NAMALWA (cell line): ENCODE measurements at places on chromosomes 1 and 21.

- DNase-seq = no peak
Observed at GRCh38 chr21:45780647-45781046, 137.1 kb downstream of the PCBP3 start.

- DNase-seq = no peak
Observed at GRCh38 chr1:2255047-2255419, 26.9 kb downstream of the SKI start.

DNA sequence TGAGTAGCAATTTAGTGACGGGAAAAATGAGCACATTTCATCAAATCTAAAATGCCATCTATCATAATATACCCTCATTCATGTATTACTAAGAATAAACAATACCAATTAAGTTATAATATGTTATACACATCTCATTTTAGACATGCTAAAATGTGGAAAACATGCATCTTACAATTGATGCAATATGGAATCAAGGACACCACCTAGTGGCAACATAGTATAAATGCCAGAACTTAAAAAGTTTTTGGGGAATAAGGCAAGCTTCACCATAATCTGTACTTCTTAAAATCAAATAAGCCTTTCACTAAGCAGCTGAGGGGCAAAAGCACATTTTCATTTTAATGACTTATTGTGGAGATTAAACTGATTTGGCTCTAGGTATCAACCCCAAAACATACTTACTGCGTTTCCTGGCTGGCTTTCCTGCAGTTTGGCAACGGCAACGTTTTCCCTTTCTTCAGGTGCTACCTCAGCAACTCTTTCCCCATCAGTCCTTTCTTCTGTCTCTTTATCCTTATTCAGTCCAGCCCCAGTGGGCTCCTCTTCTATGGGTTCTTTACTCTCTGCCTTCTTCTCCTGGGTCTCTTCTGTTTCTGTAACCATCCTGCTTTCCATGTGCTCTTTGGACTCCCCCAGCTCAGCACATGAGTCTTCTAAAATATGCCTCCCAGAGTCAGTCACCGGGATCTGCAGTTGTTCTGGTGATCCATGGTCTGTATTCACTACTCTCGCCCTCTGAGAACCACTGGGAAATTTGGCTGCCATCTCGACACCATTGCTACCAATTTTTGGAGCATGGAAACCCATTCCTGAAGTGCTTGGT, 11.4 kb downstream of the SDE2 start:
- DNase-seq = peak; percentile 72

GRCh38 chr1:10530281-10530740, 55.6 kb downstream of the PEX14 start:
- no peak for DNase-seq

DNA sequence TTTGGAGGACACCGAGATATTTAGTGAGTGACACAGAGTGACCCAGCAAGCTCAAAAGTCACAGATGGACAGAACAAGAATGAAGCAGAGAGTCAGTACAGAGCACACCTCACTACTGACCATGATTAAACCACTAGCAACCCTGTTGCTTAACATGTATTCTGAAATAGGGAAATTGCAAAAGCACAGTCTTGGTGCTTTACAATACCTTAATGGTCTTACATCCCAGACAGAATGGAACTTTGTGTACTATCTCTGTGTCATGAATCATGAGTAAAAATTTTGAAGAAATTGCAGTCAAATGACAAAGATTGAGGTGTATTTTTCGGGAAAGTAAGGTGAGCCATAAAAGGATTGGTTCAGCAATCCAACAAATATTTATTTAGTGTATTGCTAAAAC, 2.7 kb upstream of the SAMSN1 start:
- no peak for DNase-seq

DNA sequence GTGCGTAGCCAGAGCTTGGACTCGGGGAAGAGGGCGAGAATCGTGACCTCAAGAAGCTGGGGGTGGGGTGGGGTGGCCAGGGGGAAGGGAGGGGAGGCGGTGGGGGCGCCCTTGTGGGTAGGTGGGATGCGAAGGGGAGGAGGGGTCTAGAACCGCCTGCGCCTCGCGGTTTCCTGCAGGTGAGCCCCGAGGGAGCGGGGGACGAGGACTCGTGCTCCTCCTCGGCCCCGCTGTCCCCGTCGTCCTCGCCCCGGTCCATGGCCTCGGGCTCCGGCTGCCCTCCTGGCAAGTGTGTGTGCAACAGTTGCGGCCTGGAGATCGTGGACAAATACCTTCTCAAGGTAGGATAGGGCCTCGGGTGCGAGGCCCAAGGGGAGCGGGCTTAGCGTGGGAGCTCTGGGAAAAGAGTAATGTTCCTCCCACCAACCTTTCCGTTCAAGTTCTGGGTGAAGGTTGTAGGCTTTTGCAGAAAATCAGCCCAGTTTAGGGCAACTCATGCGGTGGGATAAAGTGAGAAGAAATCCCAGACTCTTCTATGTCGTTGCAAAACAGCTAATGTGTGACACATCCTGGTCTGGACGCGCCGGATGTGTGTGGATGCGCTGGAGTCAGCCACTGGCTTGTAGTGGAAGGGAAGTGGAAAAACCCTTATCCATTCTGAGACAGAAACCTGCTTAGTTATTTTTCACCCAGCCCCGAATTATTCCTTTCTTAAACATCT, 2.9 kb downstream of the LHX8 start:
- no peak for DNase-seq

GRCh38 chr1:107870696-107871095, 94.3 kb downstream of the VAV3 start:
- no peak for DNase-seq

- DNase-seq = peak; percentile 84
Observed at GRCh38 chr1:150165622-150166612, 16.2 kb downstream of the PLEKHO1 start.

GRCh38 chr21:15283789-15284188, 219.0 kb upstream of the NRIP1 start:
- no peak for DNase-seq
